ENCODE measurements at places on chromosomes 7 and 10. TPM values are rescaled to one million over a fixed set of nuclear protein-coding genes. Genes with fewer than 3 reads are reported as not detected.

- DNase-seq: no peak
Measured at GRCh38 chr10:75012471-75012870, 99.0 kb upstream of the SAMD8 start.

- no peak for DNase-seq
Measured at GRCh38 chr7:140315498-140316164, 82.7 kb downstream of the SLC37A3 start.

DNA sequence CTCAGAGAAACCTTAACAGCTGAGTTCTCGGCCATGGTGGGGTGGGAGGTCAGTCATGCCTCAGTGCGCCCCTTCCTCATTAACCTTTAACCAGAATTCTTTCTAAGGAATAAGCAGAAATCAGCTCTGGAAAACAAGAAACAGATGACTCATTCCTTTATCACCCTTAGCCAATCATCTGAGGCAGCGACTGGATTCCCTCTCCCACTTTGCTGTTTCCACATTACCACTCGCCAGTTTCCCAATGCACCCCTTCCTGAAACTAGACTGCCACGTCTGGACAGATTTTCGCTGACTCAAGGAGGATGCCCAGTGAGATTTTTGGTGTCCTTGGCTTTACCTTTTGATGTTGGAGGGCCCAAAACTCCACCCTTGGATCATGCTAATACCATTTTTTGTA is 223.8 kb downstream of the PLXDC2 start:
- DNase-seq: no peak

- DNase-seq: no peak
Measured at GRCh38 chr10:75568450-75569130, 137.2 kb downstream of the LRMDA start.

The FBXO24 gene
- 0.29 TPM for total RNA-seq

DNA sequence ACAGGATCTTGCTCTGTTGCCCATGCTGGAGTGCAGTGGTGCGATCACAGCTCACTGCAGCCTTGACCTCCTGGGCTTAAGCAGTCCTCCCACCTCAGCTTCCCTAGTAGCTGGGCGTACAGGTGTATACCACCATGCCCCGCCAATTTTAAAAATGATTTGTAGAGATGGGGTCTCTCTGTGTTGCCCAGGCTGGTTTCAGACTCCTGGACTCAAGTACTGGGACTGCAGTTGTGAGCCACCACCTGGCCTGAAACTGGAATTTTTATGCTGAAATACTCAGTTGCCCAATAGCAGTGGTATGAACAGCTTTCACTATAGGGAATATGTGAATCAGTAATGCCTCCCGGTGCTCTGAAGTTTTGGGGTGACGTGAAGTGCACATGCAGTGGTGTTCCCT is 7.6 kb downstream of the ZRANB1 start:
- DNase-seq: no peak

DNA sequence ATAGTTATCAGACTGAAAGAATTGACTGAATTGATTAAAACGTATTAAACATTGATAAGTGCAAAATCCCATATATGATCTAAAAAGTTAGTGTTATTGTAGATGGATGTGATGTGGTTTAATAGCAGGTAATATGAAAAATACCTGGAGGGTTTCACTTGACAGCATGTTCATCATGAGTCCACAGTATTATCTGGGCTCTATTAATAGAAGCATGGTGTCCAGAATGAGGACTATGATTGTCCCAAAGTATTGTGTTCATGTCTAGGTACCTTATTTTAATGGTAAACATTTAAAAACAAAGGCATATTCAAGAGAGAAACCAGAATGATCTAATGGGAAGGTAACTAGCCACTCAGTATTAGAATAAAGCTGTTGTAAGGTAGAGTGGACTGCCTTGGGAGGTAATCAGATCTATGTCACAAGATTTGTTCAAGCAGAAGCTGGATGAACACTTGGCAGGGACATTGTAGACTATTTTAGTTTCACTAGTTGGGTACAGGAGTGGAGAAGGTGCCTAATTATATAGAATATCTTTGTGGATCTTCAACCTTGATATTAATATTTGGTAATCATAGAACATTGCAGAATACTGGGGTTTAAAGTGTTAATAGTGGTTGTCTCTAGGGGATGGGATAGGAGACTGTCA is 43.5 kb downstream of the MCU start:
- no peak for DNase-seq

DNA sequence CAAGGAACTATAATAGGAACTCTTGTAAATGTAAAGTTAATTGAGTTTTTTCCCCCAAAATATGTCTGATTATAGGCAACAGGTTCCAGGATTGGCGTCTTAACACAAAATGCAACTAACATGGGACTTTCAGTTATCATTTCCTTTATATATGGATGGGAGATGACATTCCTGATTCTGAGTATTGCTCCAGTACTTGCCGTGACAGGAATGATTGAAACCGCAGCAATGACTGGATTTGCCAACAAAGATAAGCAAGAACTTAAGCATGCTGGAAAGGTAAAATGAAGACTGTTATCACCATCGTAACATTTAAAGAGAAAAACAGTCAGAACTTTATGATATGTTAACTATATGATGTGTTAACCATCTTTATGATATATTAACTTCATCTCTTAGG is 63.7 kb downstream of the SP8 start:
- no peak for DNase-seq

The CYTH3 gene
- 73.4 TPM for total RNA-seq

GRCh38 chr10:44856696-44857095 is 54.4 kb upstream of the TMEM72 start:
- DNase-seq: no peak

DNA sequence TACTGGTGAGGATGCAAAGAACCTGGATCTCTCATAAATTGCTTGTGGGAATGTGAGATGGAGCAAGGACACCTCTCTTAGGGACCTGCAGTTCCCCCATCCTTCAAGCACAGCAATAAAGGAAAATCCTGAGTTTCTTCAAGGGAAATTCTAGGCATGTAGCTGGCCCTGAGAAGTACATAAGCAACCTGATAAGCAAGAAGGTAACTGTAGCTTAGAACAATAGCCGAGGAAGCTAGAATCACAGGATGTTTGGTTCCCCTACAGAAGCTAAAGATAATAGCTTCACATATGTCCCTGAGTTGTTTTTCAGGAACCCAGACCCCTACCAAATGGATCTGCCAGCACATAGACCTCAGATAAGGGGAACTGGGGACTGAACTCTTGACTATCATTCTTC is 11.6 kb upstream of the UPP1 start:
- no peak for DNase-seq

The NUTM2A gene
- 1.1 TPM for total RNA-seq

GRCh38 chr10:59894114-59894513 is 12.2 kb downstream of the CCDC6 start:
- peak; percentile 71 for DNase-seq

GRCh38 chr7:4659551-4660286 is 22.4 kb upstream of the FOXK1 start:
- DNase-seq: no peak

DNA sequence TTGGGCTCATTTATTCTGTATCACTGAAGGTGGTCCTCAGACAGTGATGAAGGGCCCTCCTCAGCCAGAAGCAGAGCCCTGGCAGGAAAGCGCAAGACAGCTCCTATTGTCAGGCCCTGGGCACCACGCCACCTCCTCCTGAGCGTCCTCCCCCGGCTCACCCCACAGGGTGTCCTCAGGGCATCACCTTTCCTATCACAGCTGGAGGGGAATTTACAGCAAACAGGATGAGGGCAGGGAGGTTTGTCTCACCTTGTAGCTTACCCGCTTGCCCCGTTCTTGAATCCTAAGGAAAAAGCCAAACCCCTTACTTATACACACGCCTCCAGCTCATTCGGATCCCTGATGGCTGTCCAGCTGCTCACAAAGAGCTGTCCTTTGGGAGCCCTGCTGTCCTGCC is 50.2 kb upstream of the LANCL2 start:
- no peak for DNase-seq

DNA sequence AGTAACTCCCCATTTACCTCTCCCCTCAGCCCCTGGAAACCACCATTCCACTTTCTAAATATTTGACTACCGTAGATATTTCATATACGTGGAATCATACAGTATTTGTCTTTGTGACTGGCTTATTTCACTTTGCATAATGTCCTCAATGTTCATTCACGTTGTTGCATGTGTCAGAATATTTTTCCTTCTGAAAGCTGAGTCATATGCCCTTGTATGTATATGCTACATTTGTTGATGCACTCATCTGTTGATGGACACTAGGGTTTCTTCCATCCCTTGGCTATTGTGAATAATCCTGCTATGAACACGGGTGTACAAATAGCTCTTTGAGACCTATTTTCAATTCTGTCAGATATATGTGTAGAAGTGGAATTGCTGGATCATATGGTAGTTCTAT is 25.8 kb upstream of the TSPAN13 start:
- no peak for DNase-seq

DNA sequence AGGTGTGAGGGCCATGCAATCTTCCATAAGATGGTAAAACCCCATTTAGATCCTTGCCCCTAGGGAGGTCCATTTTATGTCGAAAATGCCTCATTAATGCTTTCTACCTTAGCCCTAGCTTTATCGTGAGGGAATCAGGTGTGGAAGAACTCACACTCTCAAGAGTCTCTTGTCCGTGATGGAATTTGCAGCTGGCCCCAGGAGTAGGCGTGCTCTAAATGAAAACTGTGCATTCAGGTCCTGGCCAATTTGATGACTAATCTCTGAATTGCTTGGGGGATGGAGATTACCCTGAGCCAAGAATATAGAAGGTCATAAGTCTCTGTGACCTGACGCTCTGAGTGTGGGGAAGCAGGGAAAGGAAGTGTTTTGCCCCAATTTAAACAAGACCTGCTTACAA is 6.6 kb downstream of the C10orf90 start:
- no peak for DNase-seq

DNA sequence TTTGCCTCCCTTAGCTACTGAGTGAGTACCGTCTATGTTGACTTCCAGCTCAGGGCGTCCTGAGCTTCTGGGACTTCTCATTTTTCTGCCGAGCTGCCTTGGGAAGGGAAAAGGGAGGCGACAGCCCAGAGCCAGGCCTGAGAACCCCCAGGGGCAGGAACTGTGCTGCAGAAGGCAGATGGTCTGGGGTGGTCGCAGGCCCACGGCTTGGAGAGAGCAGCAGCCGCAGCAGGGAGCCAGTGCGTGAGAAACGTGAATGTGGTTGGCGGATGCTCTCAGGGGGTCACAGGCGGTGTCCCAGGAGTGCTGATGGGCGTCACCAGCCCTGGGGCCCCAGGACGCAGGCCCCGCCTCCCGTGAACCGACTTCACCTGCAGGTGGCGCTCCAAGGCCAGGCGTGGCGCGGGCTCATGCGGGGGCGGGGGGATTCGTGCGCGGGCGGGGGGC is 9.2 kb upstream of the PWWP2B start:
- peak; percentile 73 for DNase-seq

The RET gene
- not detected for total RNA-seq

The MYL10 gene
- total RNA-seq: not detected

DNA sequence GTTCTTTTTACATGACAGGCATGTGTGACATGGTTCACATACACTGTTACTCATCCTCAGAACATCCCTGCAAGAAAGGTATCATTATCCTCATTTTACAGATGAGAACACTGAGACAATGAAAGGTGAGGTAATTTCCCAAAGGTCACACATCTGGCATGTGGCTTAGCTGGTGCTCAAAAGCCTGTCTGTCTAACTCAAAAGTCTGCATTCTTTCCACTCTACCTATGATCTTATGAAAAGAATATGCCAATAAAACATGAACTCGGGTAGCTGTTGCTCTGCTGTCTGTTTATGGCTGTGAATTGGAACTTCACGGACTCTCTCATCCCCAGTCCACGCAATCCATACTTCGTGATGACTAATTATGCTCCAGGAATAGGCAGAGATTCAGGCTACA is 79.0 kb upstream of the ODAD2 start:
- no peak for DNase-seq

DNA sequence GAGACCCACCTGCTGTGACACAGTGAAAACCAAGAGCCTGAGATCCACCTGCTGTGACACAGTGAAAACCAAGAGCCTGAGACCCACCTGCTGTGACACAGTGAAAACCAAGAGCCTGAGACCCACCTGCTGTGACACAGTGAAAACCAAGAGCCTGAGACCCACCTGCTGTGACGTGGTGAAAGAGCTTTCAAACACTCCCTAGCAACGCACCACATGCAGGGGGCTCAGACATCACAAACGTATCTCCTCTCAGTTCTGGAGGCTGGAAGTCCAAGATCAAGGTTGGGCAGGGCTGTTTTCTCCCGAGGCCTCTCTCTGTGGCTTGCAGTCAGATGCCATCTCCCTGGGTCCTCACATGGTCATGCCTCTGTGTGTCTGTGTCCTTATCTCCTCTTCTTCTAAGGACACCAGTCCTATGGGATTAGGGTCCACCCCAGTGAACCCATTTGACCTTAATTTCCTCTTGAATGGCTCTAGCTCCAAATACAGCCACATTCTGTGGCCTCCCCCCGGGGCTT is 43.8 kb downstream of the INSIG1 start:
- no peak for DNase-seq

GRCh38 chr7:69775231-69775771 is 177.0 kb downstream of the AUTS2 start:
- DNase-seq: no peak

- no peak for DNase-seq
Measured at GRCh38 chr7:81195033-81195432, 276.2 kb upstream of the SEMA3C start.

GRCh38 chr10:27638071-27638750 is 107.4 kb downstream of the MKX start:
- DNase-seq: no peak

GRCh38 chr7:114070246-114070645 is 151.4 kb upstream of the PPP1R3A start:
- DNase-seq: no peak

DNA sequence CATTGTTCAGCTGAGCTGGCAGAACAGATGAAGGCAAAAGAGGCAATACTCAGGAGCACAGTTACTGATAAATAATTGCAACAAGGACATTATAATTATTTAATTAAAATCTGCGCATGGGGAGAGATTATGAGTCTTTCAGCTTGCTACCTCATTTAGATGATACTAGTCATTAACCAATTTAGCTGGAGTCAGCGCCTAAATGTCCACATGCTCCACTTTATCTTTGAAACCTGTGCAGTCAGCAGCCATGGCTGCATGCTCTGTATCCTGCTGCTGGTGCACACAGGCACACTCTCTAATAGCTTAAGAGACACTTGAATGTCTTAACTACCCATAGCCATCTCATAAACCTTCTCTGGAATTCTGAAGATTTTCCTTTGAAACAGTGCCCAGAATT is 196.8 kb downstream of the PPP1R3A start:
- DNase-seq: no peak

- DNase-seq: no peak
Measured at GRCh38 chr10:773562-774161, 84.2 kb upstream of the DIP2C start.

The PRLHR gene
- total RNA-seq: not detected
